NCI-H2029 treated with DMSO at 0.1 percent for 48 hours (cell line): ENCODE measurements at places on chromosomes 6 and 20.

- DNase-seq = no peak
Observed at GRCh38 chr20:21623781-21624094, 81.7 kb upstream of the PAX1 start.

DNA sequence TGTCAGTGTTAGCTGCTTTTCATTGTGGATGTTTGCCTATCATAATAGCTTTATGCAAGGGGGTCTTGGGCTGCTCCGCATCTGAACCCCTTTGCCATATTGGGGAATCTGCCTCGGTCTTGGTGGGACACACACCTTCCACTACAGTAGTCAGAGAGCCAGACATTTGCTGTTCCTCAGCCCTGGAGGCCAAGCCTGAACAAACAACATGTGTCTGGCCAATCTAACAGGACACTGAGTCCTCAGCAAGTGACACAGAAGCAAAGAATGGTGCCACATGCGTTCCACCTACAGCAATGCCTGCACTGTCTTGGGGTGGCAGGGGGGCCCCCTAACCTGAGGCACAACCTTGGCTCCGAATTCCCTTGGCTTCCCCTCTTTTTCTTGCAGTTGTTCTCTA lies 243.9 kb downstream of the LY86 start:
- DNase-seq = no peak

GRCh38 chr6:100203400-100203799 lies 209.4 kb upstream of the MCHR2 start:
- no peak for DNase-seq

DNA sequence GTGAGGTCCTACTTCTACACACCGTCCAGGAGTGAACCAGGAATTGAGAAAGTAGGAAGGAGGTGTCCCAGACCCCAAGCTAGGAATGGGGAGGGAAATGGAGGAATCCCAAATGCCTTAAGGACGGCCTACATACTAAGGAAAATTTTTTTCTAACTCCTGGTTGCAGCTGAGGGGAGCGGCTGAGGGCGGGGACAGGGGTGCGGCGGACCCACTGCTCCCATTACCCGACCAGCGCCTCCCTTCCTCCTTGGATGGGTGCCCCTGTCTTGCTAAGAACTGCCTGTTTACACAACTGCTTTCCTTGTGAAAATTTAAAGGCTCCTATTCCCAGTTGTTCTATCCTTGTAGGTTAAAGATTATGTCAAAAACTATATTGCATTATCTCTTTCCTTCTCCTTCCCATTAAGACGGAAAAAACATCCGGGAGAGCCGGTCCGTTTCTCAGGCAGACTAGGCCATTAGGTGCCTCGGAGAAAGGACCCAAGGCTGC lies 699 bp upstream of the HSPA1B start:
- no peak for DNase-seq
